ENCODE measurements at places on chromosomes 2 and 18. TPM values are rescaled to one million over a fixed set of nuclear protein-coding genes. Genes with fewer than 3 reads are reported as not detected.

DNA sequence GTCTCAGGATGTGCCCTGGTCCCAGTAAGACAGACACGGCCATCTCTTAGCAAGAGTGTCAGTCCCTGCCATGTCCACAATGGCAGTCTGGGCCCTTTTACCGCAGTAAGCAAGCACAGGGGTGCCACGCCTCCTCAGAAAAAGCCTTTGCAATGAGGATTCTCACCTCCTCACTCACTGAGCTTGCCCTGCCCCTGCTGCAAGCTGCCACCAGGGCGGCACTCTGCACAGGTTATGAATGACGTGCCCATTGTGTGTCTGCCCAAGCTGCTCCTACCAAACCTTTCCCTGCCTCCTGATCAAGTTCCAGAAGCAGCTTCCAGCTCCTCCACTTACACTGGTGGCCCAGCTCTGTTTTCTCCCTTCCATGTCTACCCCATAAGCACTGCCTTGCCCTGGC, 23.3 kb downstream of the ERCC3 start:
- DNase-seq = no peak

GRCh38 chr2:119837759-119838158, 78.0 kb downstream of the PTPN4 start:
- no peak for DNase-seq

GRCh38 chr18:33269223-33269622, 171.3 kb downstream of the CCDC178 start:
- no peak for DNase-seq

- no peak for DNase-seq
Measured at GRCh38 chr2:230809677-230810251, 55.0 kb upstream of the ITM2C start.

PTH2R gene
- 0.99 TPM for total RNA-seq

GRCh38 chr2:169290433-169290832, 71.9 kb downstream of the LRP2 start:
- DNase-seq = no peak

GRCh38 chr2:95346231-95346737, 49.1 kb downstream of the KCNIP3 start:
- DNase-seq = no peak

Measured in spinal cord (tissue), 10 donors.